ENCODE measurements at places on chromosomes 16 and 17.

GRCh38 chr16:68844211-68844564 lies 857 bp downstream of the TANGO6 start:
- DNase-seq = no peak

GRCh38 chr17:79652999-79653643 lies 42.3 kb upstream of the RBFOX3 start:
- DNase-seq = no peak

DNA sequence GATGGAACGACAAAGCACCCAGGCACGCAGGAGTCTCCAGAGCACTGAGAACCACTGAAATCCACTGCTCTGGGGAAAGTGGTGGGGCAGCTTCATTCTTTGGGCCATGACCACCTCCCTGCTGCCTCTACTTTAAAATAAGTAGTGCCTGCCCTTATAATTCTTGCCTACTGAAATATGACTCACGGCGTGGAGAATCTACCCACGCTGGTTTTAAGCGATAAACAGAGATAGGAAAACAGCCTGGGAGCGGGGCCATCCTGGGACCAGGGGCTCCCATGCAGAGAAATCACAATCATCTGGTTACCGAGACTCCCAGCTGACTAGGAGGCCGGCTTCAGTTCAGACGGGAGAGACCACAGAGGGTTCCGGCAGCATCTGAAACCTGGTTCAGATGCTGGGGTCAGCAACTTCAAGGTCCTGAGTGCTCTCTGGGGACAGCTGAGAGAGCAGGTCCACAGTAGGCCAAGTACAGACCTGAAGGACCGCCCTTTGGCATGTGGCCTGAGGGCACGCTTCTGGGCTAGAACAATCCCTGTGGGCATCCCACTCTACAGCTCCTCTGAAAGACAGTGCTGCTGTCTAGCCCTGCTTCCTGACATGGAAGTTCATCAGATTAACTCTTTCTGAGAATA lies 8.6 kb upstream of the DHRS13 start:
- no peak for DNase-seq

DNA sequence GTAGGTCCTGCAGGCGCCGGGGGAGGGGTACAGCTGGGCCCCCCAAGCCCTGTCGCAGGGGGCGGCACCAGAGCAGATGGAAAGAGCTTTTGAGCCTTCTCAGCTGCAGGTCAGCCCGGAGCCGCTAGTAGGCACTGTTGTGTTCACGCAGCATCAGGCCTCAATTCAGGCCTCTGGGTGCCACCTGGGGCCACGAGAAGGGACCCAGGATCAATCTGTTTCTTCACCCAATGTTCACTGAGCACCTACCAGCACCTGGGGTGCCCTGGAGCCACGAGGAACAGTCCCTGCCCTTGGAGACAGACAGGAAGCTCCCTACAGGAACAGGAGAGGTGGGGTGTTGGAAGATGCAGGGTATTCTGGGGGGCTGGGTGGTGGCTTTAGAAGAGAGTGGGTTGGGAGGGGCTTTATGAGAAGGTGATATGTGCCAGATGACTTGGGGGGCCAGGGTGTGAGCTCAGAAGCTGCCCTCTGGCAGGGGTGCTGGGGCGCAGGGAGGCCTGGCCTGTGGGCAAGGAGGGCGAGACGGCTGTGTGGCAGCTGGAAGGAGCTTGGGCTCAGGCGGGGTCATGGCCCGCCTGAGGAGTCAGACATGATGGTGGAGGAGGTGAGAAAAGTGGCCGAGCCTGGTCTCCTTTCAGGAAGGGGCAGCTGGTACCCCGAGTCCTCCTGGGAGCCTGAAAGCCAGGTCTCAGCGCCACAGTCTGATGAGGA lies 121.9 kb upstream of the GSE1 start:
- DNase-seq = no peak

GRCh38 chr17:44916781-44917241 lies 1.5 kb upstream of the GFAP start:
- DNase-seq = no peak

DNA sequence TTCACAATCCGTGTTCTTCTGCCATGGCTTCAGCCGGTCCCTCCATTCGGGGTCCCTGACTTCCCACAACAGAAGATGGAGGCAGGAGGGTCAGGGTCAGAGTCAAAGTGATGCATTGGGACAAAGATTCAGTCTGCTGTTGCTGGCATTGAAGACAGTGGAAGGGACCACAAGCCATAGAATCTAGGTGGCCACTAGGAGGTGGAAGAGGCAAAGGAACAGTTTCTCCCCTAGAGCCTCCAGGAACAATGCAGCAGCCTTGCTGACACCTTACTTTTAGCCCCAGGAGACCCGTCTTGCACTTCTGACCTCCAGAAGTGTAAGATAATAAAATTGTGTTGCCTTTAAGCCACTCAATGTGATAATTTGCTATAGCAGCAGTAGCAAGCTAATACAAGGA lies 55.9 kb downstream of the MFSD11 start:
- DNase-seq = no peak

GRCh38 chr16:87949071-87949744 lies 2.0 kb upstream of the BANP start:
- no peak for DNase-seq

GRCh38 chr17:48728232-48729231 lies at the start of gene HOXB13:
TSS of gene HOXB13 (minus strand) at chr17:48728750. CDS start at chr17:48728593, 157 bp downstream.
- no peak for DNase-seq

DNA sequence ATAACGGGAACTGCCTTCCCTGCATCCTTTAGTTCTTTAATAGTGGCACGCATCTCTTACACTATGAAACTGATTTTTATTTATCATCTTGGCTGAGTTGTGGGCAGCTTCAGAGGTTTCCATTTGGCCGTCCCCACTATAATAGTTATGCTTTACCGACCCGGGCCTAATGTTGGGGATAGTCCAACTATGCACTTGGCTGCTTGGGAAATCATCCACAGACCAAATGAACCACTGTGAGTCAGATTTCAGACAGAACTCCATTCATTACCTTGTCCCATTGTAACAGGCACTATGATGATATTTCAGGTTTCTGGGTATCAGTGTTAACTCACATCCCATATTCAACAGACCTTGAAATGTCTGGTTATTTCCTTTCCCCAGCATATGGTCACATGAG lies 6.1 kb upstream of the SLFN5 start:
- DNase-seq = no peak

DNA sequence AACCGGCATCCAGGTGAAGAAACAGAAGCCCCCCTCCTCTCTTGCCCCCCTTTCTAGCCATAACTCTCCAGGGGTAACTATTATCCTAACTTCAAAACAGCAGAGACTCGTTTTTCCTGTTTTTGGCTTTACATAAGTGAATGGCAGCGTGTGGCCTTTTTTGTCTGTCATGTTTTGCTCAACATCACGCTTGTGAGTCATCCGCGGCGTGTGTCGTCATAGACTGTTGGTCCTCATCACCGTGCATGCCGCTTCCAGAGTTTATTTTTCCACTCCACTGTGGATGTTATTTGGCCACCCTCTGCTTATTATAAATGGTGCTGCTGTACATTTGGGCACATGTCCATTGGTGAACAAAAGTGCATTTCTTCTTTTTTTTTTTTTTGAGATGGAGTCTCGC lies 52.6 kb downstream of the ERN1 start:
- DNase-seq = no peak

DNA sequence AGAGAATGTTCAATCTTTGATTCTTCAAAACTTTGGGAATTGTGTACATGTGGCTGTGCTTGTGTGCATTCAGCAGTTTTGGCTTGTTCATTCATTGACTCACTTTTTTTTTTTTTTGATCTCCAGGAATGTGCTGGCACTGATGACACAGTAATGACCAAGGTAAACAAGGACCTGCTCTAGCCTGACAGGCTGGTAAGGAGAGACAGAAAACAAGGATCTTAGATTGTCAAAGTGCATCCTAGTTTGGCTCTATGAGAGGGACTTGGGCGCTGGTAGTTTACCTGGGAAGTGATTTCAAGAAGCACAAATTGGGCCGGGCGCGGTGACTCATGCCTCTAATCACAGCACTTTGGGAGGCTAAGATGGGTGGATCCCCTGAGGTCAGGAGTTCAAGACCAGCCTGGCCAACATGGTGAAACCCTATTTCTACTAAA lies 233.1 kb upstream of the WSCD1 start:
- no peak for DNase-seq

DNA sequence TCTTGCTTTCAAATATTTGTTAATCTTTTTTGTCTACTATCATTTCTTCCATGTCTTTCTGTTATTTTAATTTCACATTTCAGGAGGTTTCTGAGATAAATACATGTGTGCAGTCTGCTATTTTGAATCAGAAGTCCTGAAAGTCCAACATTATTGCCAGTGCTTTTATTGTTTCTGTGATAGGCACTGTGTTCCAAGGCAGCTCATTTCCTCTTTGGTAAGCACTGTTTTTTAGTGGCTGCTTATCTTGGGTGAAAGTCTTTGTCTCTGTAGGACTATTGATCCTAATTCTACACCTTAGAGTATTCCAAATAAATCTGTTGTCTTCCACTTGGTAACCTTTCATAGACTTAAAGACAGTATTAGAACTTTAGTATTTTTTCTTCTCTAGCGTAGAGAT lies 76.1 kb downstream of the PPM1E start:
- DNase-seq = no peak

DNA sequence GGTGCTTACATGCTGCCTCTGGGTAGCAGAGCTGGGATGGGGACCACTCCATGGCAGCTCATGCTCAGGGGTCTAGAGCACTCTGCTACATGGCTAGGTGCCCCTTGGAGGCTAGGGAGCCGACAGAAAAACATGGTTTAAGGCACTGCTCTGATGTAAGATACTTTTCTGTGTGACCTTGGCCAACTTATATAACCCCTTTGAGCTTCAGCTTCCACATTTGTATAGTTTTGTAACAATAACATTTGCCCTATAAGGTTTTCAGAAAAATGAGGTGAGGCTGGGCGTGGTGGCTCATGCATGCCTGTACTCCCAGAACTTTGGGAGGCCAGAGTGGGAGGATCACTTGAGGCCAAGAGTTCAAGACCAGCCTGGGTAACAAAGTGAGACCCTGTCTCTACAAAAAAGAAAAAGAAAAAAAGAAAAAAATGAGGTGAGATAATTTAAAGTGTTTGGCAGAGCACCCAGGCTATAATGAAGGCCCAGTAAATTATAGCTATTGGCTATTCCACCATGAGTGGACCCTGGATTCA lies 3.2 kb downstream of the CES4A start:
- no peak for DNase-seq

- no peak for DNase-seq
Observed at GRCh38 chr17:17564896-17565295, 26.6 kb downstream of the PEMT start.

- DNase-seq = no peak
Observed at GRCh38 chr17:58822148-58823050, 66.7 kb downstream of the PPM1E start.

DNA sequence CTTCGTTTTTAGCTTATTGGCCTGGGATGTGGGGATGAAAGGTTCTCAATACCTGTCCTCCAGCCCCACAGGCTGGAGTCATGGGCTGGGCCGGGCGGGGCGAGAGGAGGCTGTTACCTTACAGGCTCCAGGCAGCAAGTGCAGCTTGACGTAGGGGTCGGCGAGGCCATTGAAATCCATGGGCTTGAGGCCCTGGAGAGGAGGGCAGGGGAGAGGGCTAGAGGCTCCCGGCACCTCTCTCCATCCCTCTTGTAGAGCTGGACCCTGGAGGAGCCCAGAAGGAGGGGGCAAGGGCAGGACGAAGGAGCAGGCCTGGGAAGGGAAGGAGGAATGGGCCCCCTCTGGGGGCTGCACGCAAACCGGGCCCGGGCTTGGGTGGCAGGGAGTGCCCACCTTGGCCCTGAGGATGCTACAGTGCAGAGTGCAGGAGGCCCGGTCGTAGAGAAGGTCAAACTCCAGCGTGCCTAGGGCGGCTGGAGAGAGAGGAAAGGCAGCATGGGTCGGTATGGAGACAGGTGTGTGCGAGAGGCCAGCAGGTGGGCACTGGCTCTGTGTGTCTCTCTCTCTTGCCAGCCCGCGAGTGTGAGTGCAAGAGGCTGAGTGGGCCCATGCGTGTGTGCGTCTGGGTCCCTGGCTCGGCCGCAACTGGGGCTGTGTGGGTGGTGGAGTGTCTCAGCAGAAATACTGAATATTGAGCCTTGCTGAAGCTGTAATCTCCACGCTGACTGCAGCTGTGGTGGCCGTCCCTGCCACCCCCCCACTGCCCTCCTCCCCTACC lies 1.6 kb downstream of the DOC2A start:
- DNase-seq = no peak
